Activated T-helper 1 cell treated with anti-CD3 and anti-CD28 coated beads, Interleukin-2, amount 50 U/mL, for 16 hours (primary cell): ENCODE measurements at places on chromosomes 5 and 9.

DNA sequence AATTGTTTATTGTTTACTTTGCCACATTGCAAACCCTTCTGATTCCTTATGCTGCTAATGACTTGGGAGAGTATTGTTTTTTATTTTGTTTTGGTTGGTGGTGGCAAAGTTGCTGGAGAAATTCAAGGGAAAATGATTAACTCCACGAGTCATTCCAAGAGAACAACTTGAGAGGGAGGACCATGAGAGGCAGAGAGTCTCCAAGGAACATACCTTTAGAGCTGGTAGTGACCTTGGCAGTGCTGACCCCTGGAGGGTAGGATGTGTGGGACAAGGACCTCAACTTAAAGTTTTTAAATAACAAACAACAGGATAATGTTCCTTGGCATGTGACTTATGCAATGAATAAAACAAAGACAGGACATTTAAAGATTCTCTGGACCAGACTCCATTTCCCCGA lies 139.7 kb downstream of the LRRC70 start:
- DNase-seq: no peak

GRCh38 chr5:1062761-1063568 lies 48.9 kb downstream of the SLC12A7 start:
- no peak for DNase-seq

- DNase-seq: no peak
Measured at GRCh38 chr5:54704333-54704732, 186.8 kb downstream of the SNX18 start.

GRCh38 chr5:10115669-10116068 lies 134.0 kb downstream of the ATPSCKMT start:
- no peak for DNase-seq

- DNase-seq: no peak
Measured at GRCh38 chr9:90044710-90045151, 439.9 kb downstream of the GADD45G start.
